ENCODE measurements at places on chromosomes 4 and X. TPM values are rescaled to one million over a fixed set of nuclear protein-coding genes. Genes with fewer than 3 reads are reported as not detected.
A peak's percentile ranks its signal among the peaks of the same experiment; 100 is the strongest.

Gene ZFP92
- not detected for polyA plus RNA-seq

Gene MSX1
- polyA plus RNA-seq = 0.20 TPM

Gene GUCY1A1
- polyA plus RNA-seq = 0.98 TPM

Gene SLITRK4
- polyA plus RNA-seq = 0.42 TPM

Gene SMIM31
- polyA plus RNA-seq = not detected

Gene FREM3
- polyA plus RNA-seq = not detected

DNA sequence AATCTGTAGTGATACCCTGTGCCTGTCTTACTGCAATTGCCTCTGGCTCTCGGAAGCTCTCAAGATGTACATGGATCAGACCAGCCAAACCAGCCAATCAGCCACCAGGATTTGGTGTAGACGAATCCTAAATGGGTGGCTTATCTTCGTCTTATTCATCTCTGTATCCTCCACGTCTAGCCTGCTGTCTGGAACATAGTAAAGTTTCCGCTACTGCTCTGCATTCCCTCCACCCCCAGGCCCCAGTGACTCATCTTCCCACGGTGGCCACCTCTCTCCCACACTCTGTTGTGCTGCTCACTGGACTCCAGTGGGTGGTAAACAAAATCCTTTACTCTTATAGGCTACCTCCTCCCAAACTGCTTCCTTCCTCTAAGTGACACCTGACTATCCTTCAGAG is 37.8 kb downstream of the SEPTIN6 start:
- DNase-seq = no peak
- H3K4me1 ChIP-seq = peaks cover 7% of the 10 kb centered on the region
- no peaks in the 10 kb centered on the region for H3K27me3 ChIP-seq
- H3K4me3 ChIP-seq = no peak overlapping the region
- H3K36me3 ChIP-seq = peaks cover 8% of the 10 kb centered on the region

DNA sequence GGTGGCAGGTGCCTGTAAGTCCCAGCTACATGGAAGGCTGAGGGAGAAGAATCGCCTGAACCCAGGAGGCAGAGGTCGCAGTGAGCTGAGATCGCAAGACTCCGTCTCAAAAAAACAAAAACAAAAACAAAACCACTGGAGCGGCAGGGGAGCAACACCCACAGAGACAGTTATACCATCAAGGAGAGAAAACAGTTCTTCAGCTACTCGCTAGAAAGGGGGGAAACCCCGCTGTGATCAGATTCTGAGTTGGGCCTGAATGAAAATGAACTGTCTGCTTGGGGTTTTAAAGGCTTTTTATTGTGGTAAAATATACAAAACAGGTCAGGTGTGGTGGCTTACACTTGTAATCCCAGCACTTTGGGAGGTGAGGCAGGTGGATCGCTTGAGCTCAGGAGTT is 16.8 kb upstream of the IRAK1 start:
- no peak for DNase-seq
- no peaks in the 10 kb centered on the region for H3K27me3 ChIP-seq
- H3K4me1 ChIP-seq = no peaks in the 10 kb centered on the region
- H3K36me3 ChIP-seq = no peaks in the 10 kb centered on the region

GRCh38 chr4:2296631-2297601 is 35.0 kb upstream of the MXD4 start:
- DNase-seq = no peak
- H3K36me3 ChIP-seq = no peaks in the 10 kb centered on the region
- H3K4me3 ChIP-seq = no peak overlapping the region
- H3K27ac ChIP-seq = no peak overlapping the region
- no peaks in the 10 kb centered on the region for H3K27me3 ChIP-seq

GRCh38 chr4:78168029-78168428 is 110.9 kb downstream of the FRAS1 start:
- H3K4me3 ChIP-seq = no peak overlapping the region
- no peaks in the 10 kb centered on the region for H3K4me1 ChIP-seq
- no peak for DNase-seq
- H3K27ac ChIP-seq = no peak overlapping the region

DNA sequence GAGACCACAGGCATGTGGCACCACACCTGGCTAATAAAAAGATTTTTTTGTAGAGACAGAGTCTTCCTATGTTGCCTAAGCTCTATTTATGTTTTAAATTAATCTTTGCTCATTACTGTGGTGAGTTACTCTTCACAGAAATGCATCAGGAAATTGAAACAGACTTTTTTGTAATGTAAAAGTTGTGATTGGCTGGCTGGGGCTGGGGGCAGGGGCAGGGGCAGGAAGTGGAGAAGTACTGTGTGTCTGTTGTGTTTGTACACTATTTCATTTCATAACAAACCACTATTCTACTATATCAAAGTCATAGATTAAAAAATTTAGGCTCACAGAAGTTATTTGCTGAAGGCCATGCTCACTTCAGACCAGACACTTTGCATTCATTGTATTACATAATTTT is 19.1 kb upstream of the ABRAXAS1 start:
- no peaks in the 10 kb centered on the region for H3K27me3 ChIP-seq
- no peak overlapping the region for H3K27ac ChIP-seq
- no peak for DNase-seq
- no peak overlapping the region for H3K4me3 ChIP-seq

DNA sequence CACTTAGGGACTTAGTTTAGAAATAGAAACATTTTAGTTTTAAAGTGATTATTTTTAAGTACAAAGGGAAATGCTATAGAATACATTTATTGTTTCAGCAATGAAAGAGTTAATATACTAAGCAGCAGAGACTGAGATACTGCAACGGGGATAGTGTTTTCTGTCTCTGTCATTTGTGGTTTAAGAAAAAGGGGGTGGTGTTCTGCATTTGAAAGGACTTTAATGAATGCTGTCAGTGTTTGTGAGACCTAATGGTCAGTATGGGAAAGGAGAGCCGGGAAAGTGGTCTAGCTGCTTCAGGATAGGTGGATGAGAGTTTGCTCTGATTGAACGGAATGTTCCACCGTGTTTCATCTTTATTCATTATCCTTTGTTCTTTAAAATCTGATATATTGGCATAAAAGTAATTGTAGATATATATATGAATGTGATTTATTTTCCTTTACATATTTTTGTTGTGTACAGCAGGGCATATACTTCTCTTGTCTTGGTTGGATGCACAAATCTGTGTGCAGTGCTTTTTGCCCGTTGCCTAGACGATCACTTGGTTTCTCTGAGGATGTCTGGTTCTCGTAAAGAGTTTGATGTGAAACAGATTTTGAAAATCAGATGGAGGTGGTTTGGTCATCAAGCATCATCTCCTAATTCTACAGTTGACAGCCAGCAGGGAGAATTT is at the start of gene KLHL5:
Gene KLHL5, plus strand, starts transcription at position 139 of the 676 bp plus-strand sequence. Its CDS starts 421 bp downstream, at position 560.
- H3K27me3 ChIP-seq = no peaks in the 10 kb centered on the region
- H3K36me3 ChIP-seq = no peaks in the 10 kb centered on the region
- H3K4me1 ChIP-seq = peaks cover 9% of the 10 kb centered on the region

DNA sequence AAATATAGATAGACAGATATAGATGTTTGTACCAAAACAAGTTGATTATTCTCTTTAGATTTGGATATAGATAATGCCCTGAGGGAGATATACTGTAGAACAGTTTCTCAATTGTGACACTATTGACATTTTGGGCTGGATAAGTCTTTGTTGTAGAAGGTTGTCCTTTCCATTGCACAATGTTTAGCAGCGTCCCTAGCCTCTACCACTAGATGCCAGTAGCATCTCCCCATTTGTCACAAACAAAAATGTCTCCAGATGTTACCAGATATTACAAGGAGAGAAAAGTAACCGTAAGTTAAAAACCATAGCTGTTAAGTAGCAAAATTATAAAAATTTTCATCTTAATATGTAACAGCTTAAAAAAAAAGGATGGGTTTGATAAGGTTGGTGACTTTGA is 2595.3 kb downstream of the ARAP2 start:
- H3K27me3 ChIP-seq = no peaks in the 10 kb centered on the region
- no peaks in the 10 kb centered on the region for H3K4me1 ChIP-seq
- no peaks in the 10 kb centered on the region for H3K36me3 ChIP-seq
- no peak overlapping the region for H3K4me3 ChIP-seq
- DNase-seq = no peak
- H3K27ac ChIP-seq = no peak overlapping the region

- no peaks in the 10 kb centered on the region for H3K27me3 ChIP-seq
- H3K36me3 ChIP-seq = no peaks in the 10 kb centered on the region
- no peak overlapping the region for H3K27ac ChIP-seq
- no peaks in the 10 kb centered on the region for H3K4me1 ChIP-seq
- DNase-seq = no peak
Measured at GRCh38 chr4:113109106-113109718, 59.8 kb downstream of the ANK2 start.

- no peak overlapping the region for H3K4me3 ChIP-seq
- DNase-seq = no peak
- H3K36me3 ChIP-seq = no peaks in the 10 kb centered on the region
- H3K4me1 ChIP-seq = no peaks in the 10 kb centered on the region
- no peaks in the 10 kb centered on the region for H3K27me3 ChIP-seq
Measured at GRCh38 chr4:179225594-179225993, 1783.4 kb upstream of the AGA start.

GRCh38 chr4:143353797-143354196 is 17.1 kb downstream of the GAB1 start:
- H3K4me3 ChIP-seq = no peak overlapping the region
- H3K27ac ChIP-seq = no peak overlapping the region
- peaks cover 12% of the 10 kb centered on the region for H3K4me1 ChIP-seq
- H3K27me3 ChIP-seq = no peaks in the 10 kb centered on the region

GRCh38 chr4:137701401-137701800 is 169.1 kb upstream of the PCDH18 start:
- DNase-seq = no peak
- H3K4me3 ChIP-seq = no peak overlapping the region
- no peaks in the 10 kb centered on the region for H3K36me3 ChIP-seq
- no peaks in the 10 kb centered on the region for H3K27me3 ChIP-seq

DNA sequence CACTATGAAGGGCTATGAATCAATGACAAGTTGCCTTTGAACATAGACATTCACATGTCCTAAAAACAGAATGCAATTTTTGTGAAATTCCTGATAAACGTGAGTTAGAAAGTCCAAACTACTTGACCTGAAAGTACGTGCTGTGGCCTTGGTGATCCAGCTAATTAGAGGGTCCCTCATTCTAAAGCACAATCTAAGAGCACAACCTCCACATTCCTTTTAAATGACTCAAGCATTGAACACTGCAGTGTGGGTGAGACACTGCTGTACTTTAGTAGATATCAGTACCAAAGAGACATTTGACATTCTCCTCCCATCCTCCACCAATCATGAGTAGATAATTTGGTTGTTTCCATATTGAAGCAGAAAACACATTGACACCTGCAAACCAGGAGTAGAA is 73.5 kb downstream of the FAM47B start:
- no peak for DNase-seq
- no peak overlapping the region for H3K4me3 ChIP-seq
- H3K27ac ChIP-seq = no peak overlapping the region
- H3K27me3 ChIP-seq = no peaks in the 10 kb centered on the region

DNA sequence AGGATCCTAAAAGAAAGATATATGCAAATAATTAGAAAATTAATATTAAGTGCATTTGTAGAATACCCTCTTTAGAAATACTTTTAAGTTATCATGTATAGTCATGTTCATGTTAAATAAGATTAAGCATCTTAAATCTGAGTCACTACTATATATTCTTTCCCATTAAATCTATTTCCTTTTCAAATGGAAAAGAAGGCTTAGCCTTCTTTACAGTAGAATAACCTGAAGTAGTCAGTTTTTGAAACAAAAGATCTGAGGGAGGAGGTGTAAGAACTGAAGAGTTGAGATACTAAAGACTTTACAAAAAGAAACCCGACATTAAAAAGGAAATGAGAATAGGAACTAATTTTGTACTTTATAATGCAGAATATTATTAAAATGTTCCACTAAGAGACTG is 14.7 kb upstream of the HSD17B13 start:
- H3K4me3 ChIP-seq = no peak overlapping the region
- no peak for DNase-seq
- H3K27me3 ChIP-seq = no peaks in the 10 kb centered on the region
- H3K27ac ChIP-seq = no peak overlapping the region
- no peaks in the 10 kb centered on the region for H3K4me1 ChIP-seq
- H3K36me3 ChIP-seq = no peaks in the 10 kb centered on the region

DNA sequence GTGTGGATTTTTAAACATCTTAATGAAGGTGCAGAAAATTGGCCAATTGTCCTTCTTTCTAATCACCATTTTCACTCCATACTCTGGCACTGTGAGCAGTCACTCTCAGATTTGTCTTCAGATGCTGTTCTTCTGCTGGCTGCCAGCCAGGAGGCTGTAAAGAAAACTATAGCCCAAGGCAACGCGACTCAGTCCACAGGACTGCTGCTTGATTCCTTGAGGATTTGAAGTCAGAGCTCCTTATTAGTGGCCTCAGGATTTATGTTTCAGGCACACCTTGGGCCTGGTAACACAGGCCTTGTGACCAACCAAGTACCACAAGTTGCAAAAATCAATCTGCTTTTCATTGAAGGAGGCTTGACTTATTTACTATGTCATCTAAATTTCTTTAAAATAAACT is 342.6 kb downstream of the GPM6A start:
- no peaks in the 10 kb centered on the region for H3K4me1 ChIP-seq
- H3K27ac ChIP-seq = no peak overlapping the region
- no peak overlapping the region for H3K4me3 ChIP-seq
- no peaks in the 10 kb centered on the region for H3K36me3 ChIP-seq
- no peak for DNase-seq

GRCh38 chrX:51876441-51876840 is 17.0 kb upstream of the MAGED1 start:
- no peaks in the 10 kb centered on the region for H3K4me1 ChIP-seq
- H3K27me3 ChIP-seq = no peaks in the 10 kb centered on the region
- H3K36me3 ChIP-seq = no peaks in the 10 kb centered on the region

DNA sequence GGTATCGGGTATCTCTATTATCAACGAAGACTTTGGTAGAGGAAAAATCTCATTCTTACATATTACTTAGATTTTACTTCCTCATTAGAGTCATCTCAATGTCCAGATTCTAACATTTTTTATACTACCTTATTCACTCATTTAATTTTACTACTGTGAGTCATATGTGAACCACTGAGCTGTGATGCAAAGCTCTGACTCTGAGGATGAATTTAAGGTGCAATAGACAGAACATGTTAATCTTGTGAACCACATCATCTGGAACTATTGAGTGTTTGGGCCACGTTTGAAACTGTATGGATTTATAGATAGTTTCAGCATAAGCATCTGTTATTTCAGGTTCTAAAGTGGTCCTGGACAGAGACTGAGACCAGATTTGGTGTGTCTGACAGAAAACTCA is 78.4 kb downstream of the PWWP3B start:
- no peak for DNase-seq
- H3K36me3 ChIP-seq = no peaks in the 10 kb centered on the region
- no peak overlapping the region for H3K27ac ChIP-seq

- peaks cover 6% of the 10 kb centered on the region for H3K36me3 ChIP-seq
- peak overlapping the region; percentile 94 for H3K27ac ChIP-seq
- peak overlapping the region; percentile 99 for H3K4me3 ChIP-seq
- no peaks in the 10 kb centered on the region for H3K27me3 ChIP-seq
Measured at GRCh38 chr4:173167758-173168395, 734 bp upstream of the GALNT7 start.

DNA sequence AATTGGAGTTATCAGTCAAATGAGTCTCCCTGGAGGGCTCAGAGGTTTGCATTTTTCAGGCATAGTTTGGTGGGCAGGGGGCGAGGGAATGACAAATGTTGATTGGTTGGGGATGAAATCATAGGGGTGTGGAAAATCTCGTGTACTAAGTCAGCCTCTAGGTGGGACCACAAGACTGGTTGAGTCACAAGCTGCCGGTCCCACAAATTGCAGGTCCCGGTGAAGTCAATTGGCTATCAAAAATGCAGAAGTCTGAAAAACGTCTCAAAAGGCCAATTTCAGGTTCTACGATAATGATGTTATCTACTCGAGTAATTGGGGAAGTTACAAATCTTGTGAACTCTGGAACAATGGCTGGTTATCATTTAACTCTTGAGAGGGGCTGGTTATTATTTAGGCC is 98.8 kb upstream of the DHX15 start:
- H3K27ac ChIP-seq = no peak overlapping the region
- no peak overlapping the region for H3K4me3 ChIP-seq
- H3K4me1 ChIP-seq = no peaks in the 10 kb centered on the region
- DNase-seq = no peak

All from GM12878 (cell line).